Memory B cell (primary cell): ENCODE measurements at places on chromosomes 13 and 19.
A peak's percentile ranks its signal among the peaks of the same experiment; 100 is the strongest.

GRCh38 chr19:18967358-18968146 is 26.5 kb upstream of the HOMER3 start:
- no peaks in the 10 kb centered on the region for H3K36me3 ChIP-seq
- H3K4me1 ChIP-seq, result peaks cover 4% of the 10 kb centered on the region
- no peak overlapping the region for H3K4me3 ChIP-seq
- H3K27me3 ChIP-seq, result peaks cover 6% of the 10 kb centered on the region

- no peak overlapping the region for H3K4me3 ChIP-seq
- H3K27me3 ChIP-seq, result no peaks in the 10 kb centered on the region
- no peaks in the 10 kb centered on the region for H3K4me1 ChIP-seq
- DNase-seq, result no peak
- no peaks in the 10 kb centered on the region for H3K36me3 ChIP-seq
Measured at GRCh38 chr13:80462567-80462966, 121.6 kb upstream of the SPRY2 start.

DNA sequence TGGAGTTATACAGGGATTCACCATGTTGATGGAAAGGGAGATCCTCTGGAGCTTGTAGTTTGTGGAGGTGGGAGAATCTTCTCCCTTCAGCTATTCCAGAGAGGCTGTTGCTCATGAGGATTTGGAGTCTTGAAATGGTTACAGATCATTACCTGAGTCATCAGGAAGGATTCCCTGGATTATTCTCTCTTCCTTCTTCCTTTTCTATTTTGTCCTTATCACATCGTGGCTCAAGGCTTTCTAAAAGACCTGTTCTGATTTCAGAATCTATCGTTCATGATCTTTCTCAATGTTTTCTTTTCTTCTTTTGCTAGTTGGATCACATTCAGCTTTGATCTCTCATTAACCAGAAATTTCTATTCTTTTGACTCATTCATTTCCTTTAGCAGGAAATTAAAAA is 196.0 kb downstream of the KLF5 start:
- no peaks in the 10 kb centered on the region for H3K36me3 ChIP-seq
- no peak for DNase-seq
- H3K4me1 ChIP-seq, result no peaks in the 10 kb centered on the region
- no peak overlapping the region for H3K4me3 ChIP-seq
- no peak overlapping the region for H3K27ac ChIP-seq

- H3K27me3 ChIP-seq, result peaks cover 4% of the 10 kb centered on the region
- no peak for DNase-seq
- H3K27ac ChIP-seq, result no peak overlapping the region
- H3K36me3 ChIP-seq, result no peaks in the 10 kb centered on the region
Measured at GRCh38 chr13:31073859-31074718, 87.6 kb downstream of the HSPH1 start.

DNA sequence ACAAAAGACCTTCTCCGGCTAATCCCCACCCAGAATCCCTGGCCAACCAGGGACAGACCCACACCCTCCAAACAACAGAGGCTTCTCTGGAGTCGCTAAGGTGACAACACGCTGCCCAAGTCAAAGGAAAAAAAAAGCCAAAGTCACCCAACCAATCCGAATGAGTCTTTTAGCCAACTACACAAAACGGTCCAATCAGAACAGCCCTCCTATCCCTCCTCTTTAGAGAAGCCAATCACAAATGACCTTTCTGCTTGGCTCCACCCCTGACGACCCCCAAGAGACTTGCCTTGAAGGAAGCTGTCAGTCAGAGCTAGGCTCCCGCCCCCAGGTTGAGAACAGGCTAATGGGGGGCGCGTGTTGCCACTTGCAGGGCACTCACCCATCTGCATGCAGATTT is 6.6 kb upstream of the FBXW9 start:
- no peak overlapping the region for H3K4me3 ChIP-seq
- no peaks in the 10 kb centered on the region for H3K27me3 ChIP-seq
- DNase-seq, result no peak
- H3K36me3 ChIP-seq, result peaks cover 23% of the 10 kb centered on the region
- no peaks in the 10 kb centered on the region for H3K4me1 ChIP-seq

- no peaks in the 10 kb centered on the region for H3K4me1 ChIP-seq
- no peak overlapping the region for H3K4me3 ChIP-seq
- H3K27me3 ChIP-seq, result no peaks in the 10 kb centered on the region
- H3K27ac ChIP-seq, result no peak overlapping the region
Measured at GRCh38 chr19:30388327-30388726, 16.1 kb downstream of the ZNF536 start.

- H3K4me3 ChIP-seq, result no peak overlapping the region
- DNase-seq, result no peak
- peaks cover 8% of the 10 kb centered on the region for H3K27me3 ChIP-seq
- no peaks in the 10 kb centered on the region for H3K36me3 ChIP-seq
- peaks cover 2% of the 10 kb centered on the region for H3K4me1 ChIP-seq
Measured at GRCh38 chr19:3346677-3347353, 19.6 kb upstream of the NFIC start.

GRCh38 chr13:107518780-107519179 is 696.6 kb downstream of the LIG4 start:
- no peaks in the 10 kb centered on the region for H3K4me1 ChIP-seq
- no peak for DNase-seq
- H3K27ac ChIP-seq, result no peak overlapping the region
- H3K36me3 ChIP-seq, result no peaks in the 10 kb centered on the region
- no peak overlapping the region for H3K4me3 ChIP-seq

DNA sequence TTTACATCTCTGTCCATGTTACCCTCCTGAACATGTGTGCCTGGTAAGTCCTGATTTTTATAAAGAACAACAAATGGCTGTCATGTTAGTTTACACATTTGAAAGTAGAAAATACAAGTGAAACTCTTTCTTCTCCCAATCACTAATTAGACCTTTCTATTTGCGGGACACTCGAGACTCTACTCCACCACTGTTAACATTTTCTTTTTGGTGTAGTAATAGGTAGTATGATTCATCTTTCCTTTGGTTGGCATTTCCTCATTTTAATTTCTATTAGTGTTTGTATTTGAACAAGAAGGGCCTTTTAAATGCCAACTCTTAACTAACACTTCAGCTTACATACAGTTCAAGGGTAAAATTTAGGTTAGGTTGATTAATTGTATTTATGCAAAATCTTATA is 371.1 kb downstream of the PCDH9 start:
- H3K27me3 ChIP-seq, result no peaks in the 10 kb centered on the region
- H3K36me3 ChIP-seq, result no peaks in the 10 kb centered on the region
- DNase-seq, result no peak
- no peaks in the 10 kb centered on the region for H3K4me1 ChIP-seq
- no peak overlapping the region for H3K4me3 ChIP-seq

DNA sequence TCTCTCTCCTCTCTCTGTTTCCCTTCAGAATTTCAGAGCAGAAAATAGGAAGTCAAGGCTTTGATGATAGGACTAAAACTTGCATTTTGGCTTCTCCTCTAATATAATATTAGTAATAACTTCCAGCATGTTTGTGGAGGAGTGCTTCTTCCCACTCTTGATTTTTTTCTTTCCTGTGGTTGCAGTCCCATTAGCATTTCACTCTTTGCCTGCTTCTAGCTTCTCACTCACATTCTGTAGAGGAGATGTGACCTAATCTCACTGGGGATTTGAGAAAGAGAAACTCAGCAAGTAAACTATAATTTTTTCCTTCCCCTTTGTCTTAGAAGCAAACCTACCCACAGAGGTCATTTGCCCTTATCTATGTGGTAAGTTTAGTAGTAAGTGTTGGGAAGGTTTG is 169.4 kb upstream of the HTR2A start:
- H3K27me3 ChIP-seq, result peaks cover 10% of the 10 kb centered on the region
- H3K4me3 ChIP-seq, result no peak overlapping the region
- DNase-seq, result no peak

- H3K4me1 ChIP-seq, result no peaks in the 10 kb centered on the region
- no peak overlapping the region for H3K27ac ChIP-seq
- H3K27me3 ChIP-seq, result no peaks in the 10 kb centered on the region
- no peak for DNase-seq
Measured at GRCh38 chr13:66402546-66402945, 827.6 kb downstream of the PCDH9 start.

DNA sequence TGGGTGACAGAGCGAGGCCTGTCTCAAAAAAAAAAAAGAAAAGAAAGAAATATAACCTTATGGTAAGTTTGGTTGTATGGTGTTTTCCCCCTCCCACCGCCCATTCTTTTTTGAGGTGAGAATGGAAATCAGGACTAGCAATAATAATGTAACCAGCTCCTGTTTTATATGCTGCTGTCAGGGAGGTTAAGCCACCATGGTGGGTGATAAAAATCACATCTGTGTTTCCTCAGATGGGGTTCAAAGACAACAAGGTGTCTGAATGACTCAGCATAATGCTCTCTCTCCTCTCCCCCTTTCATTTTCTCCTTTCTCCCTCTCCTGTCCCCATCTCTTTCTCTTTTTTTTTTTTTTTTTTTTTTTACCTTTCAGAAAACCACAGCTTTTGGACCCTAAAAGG is 28.3 kb upstream of the GARRE1 start:
- no peak for DNase-seq
- H3K27ac ChIP-seq, result peak overlapping the region; percentile 28

DNA sequence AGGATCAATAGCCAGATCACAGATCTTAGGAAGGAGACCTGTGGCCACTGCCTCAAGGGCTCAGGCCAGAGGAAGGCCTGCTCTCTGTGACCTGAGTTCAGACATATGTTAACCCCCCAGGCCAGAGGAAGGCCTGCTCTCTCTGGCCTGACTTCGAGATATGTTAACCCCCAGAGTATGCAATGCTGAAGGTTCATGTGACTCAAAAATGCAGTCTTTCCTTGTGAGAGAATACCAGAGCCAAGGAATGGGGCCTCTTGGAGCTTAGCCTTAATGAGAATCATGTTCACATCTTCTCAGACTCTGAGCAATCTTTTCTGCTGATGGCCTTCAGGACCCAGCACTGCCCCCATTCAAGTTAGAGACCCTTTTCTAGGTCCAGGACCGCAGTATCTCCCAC is 36.7 kb downstream of the MBNL2 start:
- DNase-seq, result no peak
- H3K36me3 ChIP-seq, result peaks cover 16% of the 10 kb centered on the region
- H3K4me1 ChIP-seq, result peaks cover 46% of the 10 kb centered on the region

DNA sequence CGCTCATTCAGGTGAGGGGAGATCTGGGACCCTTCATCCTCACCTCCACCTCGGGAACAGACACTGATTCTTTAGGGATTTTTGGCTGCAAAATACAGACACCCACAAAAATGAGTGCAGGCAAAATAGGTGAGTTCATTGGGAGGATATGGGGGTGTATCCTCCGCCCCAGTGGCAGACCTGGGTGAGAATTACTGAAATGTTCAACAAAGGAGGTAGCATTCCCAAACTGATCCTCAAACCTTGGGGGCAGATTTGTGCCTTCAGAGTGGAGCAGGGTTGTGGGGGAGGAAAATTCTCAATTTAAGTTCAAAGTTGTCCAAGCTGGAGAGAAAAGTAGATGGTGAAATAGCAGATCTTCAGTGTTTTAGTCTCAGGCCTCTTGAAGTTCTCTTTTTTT is 31.3 kb upstream of the SIN3B start:
- H3K4me3 ChIP-seq, result no peak overlapping the region
- H3K27ac ChIP-seq, result no peak overlapping the region
- H3K36me3 ChIP-seq, result peaks cover 7% of the 10 kb centered on the region
- peaks cover 5% of the 10 kb centered on the region for H3K27me3 ChIP-seq
- peaks cover 4% of the 10 kb centered on the region for H3K4me1 ChIP-seq

DNA sequence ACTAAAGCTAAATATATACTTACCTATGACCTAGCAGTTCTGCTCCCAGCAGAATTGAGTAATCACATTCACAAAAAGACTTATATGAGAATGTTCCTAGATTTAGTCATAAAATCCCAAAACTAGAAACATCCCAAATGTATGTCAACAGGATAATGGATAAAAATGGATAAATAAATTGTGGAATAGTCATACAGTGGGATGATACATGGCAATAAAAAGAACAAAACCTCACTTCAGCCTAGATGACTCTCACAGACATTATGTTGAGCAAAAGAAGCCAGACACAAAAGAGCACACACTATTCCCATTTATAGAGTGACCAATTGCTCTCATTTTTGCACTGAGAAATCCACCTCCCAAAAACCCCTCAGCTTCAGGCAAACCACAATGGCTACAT is 352.4 kb upstream of the HTR2A start:
- no peak overlapping the region for H3K27ac ChIP-seq
- no peaks in the 10 kb centered on the region for H3K4me1 ChIP-seq
- H3K36me3 ChIP-seq, result no peaks in the 10 kb centered on the region

DNA sequence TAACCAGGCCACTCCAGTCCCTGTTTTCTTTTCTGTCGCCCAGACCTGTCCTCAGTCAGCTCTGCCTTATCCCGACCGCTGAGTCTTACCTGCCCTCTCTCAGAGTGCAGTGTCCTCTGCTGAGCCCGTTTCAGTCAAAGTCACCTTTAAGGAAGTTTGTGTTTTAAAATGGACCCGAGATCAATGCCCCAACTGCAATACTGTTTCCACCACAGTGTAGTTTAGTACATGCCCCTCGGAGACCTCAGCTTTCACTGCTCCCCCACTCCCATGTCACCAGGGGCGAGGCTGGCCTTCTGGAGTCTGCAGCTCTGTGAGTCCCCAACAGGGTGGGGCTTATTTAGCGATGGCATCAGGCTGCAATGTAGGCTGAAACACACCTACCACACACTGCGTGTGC is 248.4 kb upstream of the TSHZ3 start:
- H3K4me3 ChIP-seq, result no peak overlapping the region
- H3K27ac ChIP-seq, result no peak overlapping the region
- no peak for DNase-seq

GRCh38 chr19:32750441-32751055 is 31.0 kb downstream of the TDRD12 start:
- no peaks in the 10 kb centered on the region for H3K4me1 ChIP-seq
- H3K27me3 ChIP-seq, result peaks cover 11% of the 10 kb centered on the region
- no peaks in the 10 kb centered on the region for H3K36me3 ChIP-seq
- no peak for DNase-seq
- no peak overlapping the region for H3K27ac ChIP-seq

- no peak for DNase-seq
- no peak overlapping the region for H3K27ac ChIP-seq
- no peak overlapping the region for H3K4me3 ChIP-seq
Measured at GRCh38 chr13:30991184-30991583, 58.7 kb downstream of the TEX26 start.

GRCh38 chr13:77026861-77027621 is at the start of gene FBXL3:
TSS of gene FBXL3 (minus strand) at chr13:77027159. CDS start at chr13:77021860, 5,299 bp downstream.
- H3K27me3 ChIP-seq, result no peaks in the 10 kb centered on the region
- peaks cover 35% of the 10 kb centered on the region for H3K4me1 ChIP-seq
- peak within 1 kb of the TSS; percentile 97 for H3K4me3 ChIP-seq
- peak within 1 kb of the TSS; percentile 92 for H3K27ac ChIP-seq

GRCh38 chr13:53144826-53145225 is 116.2 kb downstream of the OLFM4 start:
- H3K27ac ChIP-seq, result no peak overlapping the region
- H3K4me3 ChIP-seq, result no peak overlapping the region
- no peaks in the 10 kb centered on the region for H3K36me3 ChIP-seq
- H3K4me1 ChIP-seq, result no peaks in the 10 kb centered on the region
- peaks cover 2% of the 10 kb centered on the region for H3K27me3 ChIP-seq
- no peak for DNase-seq

- no peak overlapping the region for H3K4me3 ChIP-seq
- H3K27me3 ChIP-seq, result no peaks in the 10 kb centered on the region
- no peak overlapping the region for H3K27ac ChIP-seq
- no peak for DNase-seq
- no peaks in the 10 kb centered on the region for H3K36me3 ChIP-seq
- H3K4me1 ChIP-seq, result no peaks in the 10 kb centered on the region
Measured at GRCh38 chr19:31863122-31863521, 482.3 kb upstream of the ZNF507 start.
